Right forelimb (tissue), 1 donor: ENCODE measurements at places on chromosomes 1 and 21.

GRCh38 chr1:168636200-168636599 lies 59.8 kb downstream of the XCL1 start:
- DNase-seq, result no peak

DNA sequence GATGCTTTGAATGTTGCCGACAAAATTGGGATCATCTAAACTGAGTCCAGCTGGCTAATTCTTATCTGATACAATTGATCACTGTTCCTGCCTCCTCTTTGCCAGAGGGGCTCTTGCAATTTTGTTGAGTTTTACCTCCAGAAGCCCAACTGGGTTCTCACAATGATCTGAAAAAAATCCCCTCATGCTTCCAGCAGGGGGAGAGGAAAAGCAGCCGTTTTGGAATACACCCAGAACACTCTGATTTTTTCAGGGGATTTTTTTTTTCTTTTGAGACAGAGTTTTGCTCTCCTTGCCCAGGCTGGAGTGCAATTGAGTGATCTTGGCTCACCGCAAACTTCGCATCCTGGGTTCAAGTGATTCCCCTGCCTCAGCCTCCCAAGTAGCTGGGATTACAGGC lies 13.9 kb upstream of the RERE start:
- DNase-seq, result no peak

DNA sequence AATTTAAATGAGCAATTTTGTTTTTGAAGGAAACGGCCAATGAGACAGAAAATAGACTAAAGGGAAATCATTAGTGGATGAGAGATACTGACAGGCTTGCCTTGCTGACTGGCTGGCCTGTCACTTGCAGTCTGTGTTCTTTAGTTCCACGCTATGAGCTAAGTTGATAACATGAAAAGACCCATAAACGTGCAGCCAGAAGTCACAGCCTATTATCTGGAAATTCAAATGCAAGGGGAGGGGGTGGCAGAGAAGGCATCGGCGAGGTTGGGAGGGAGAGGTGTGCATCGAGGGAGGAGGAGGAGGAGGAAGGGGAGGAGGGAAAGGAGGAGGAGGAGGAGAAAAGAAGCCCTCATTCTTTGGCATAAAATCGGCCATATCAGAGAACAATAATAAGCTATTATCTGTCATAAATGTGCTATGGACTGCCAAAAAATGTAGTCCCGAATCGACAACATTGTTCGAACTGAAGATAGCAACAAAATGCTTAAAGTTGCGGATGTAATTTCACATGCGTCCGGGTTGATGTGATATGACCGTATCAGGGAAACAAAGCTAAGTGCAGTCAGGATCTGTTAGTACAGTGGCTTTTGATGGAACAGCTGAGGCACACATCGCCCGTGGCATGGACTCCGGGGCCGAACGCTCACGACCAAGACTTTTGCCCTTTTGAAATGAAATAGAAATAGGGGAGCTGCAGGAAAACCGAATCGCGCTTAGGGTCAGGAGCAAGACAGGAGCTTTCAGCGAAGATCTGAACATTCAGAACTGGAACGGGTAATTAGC lies 11.6 kb upstream of the BARHL2 start:
- DNase-seq, result no peak

DNA sequence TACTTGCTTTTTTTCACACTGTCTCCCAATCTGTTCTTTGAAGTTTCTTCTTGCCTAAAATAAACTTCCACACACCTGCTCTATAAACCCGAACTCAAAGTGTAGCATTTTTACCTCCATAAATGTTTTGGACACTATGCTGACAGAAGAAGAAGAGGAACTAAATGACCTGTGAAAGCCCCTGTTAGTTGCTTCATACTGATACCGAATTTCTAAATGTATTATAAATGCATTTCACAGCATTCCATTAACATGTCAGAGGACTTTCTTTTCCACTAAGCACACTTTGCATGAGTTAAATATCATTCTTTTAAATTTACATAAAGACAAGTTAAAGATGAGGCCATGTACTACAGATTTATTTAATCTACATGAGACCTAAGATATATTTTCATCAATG lies 281.0 kb downstream of the SMYD3 start:
- DNase-seq, result no peak

- DNase-seq, result no peak
Observed at GRCh38 chr1:16144325-16145029, 11.4 kb downstream of the EPHA2 start.

DNA sequence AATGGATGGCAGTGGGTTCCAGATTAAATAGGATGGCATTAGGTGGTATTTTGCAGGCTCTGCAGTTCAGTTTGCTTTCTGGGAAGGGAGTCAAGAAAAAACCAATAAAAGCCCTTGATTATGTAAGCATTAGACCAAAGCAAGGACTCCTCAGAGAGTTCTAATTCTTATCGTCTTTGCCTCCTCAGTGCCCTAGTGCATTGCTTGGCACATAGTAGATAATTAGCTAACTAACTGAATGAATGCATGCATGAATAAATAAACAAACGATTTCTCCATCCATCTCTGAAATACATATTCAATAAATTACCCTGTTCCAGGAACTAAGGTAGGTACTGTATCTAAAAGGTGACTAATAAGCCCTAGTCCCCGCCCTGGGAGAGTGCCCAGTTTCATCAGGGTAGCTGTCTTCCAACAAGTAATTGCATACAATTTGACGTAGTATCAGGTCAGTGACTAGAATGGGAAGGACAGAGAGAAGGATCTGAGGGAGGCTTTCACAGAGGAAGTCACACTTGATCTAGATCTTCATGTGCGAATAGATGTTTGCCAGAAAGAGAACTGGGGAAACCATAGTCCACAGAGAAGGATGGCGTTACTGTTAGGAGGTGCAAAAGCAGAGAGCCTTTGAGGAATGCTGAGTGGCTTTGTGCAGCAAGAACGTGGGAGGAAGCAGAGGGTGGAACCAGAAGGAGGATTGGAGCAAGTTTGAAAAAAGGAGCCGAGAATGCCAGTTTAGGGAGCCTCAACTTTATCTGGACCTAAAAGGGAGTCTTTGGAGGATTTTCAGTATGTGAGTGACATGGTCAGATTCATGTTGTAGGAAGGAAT lies 111.4 kb downstream of the TBX19 start:
- no peak for DNase-seq

DNA sequence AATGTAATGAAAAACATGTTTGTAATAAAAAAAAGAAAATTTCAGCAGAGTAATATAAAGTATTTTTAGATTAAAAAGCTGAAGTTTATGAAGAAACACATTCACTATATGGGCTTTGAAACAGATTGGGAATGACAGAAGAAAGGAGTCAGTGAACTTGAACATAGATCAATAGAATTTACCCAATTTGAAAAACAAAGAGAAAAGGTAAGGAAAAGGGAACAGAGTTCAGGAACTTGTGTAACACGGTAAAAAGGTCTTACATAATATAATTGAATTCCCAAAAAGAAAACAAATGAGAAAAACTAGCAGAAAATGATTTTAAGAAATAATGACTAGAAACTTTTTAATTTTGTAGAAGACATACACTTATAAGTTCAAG lies 206.8 kb downstream of the KCNT2 start:
- DNase-seq, result no peak

- no peak for DNase-seq
Observed at GRCh38 chr21:25733859-25734653, 648 bp downstream of the ATP5PF start.

DNA sequence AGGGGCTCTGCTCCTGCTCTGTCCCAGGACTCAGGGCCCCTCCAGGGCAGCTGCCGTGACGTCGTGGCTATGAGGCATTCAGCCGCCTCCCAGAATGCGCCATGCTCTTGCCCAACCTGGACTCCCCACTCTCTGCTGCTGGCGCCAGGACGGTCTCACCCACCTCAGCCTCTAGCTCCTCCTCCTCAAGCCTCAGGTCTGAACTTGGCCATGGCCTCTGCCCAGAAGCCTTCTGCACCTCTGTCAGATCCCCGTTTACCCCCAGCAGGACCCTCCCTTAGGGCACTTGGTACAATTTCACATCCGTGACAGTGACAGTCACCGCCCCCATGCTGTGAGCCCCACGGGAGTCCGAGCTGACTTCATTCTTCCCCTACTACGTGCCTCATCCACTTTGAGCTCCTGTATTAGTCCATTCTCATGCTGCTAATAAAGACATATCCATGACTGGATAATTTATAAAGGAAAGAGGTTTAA lies 4.9 kb downstream of the CSTB start:
- no peak for DNase-seq

GRCh38 chr21:9735421-9735961 lies 785.9 kb upstream of the TPTE start:
- DNase-seq, result no peak

DNA sequence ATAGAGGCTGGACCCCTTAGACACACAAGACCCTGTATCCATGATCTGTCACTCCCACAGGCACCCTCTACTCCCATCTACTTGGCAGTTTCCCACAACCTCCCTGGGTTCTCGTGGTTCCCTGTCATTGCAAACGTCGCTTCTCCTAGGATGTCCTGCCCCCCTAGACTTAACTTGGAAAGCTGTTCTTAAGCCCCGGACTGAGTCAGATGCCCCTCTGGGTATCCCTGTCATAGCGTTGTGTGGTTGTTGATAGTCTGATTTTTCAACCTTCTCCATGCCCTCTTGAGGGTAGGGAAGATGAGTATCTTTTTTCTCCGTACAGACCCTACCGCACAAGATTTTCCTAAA lies 11.8 kb downstream of the RCC1 start:
- DNase-seq, result no peak

GRCh38 chr1:161131523-161132409 lies 701 bp downstream of the DEDD start:
- DNase-seq, result no peak

DNA sequence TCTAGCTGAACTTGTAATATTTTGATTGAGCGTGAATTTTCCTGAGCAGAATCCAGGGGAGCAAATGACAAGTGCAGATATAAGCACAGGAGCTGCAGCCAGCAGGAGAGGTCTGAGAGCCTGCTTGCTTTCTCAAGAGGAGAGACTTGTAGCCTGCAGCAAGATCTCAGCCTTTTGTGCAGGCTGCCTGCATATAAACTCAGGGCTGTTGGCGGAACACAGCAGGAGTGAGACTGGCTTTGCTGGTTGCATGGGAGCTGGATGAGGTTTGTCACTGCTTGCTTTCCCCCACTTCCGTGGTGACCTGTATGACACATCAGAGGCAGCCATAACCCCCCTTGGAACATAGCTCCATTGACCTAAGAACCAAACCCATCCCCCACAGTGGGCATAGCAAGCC lies 725.4 kb upstream of the RGS18 start:
- no peak for DNase-seq

- no peak for DNase-seq
Observed at GRCh38 chr1:47727051-47727696, 270.0 kb downstream of the TRABD2B start.

DNA sequence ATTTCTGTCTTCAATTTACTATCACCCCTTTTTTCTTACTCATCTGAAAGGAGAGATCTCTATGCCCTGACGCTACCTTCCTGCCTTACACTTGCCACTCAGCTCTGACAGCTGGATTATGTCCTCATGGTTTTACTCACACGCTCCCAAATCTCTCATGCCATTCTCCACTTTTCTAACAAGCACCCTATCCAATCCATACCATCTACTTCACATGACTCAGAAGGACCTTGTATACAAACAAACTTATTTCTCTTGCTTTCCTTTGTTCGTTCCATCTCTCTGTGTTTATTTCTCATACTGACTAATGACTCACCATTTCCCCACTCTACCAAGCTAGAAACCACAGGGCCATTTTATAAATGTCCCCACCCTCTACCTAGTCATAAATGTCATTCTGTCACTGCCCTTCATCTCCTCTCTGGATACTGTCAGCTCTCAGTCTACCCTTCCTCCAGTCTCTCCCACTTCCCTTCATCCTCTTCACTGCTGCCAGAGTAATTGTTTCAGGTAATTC lies 87.3 kb downstream of the USP24 start:
- DNase-seq, result no peak

DNA sequence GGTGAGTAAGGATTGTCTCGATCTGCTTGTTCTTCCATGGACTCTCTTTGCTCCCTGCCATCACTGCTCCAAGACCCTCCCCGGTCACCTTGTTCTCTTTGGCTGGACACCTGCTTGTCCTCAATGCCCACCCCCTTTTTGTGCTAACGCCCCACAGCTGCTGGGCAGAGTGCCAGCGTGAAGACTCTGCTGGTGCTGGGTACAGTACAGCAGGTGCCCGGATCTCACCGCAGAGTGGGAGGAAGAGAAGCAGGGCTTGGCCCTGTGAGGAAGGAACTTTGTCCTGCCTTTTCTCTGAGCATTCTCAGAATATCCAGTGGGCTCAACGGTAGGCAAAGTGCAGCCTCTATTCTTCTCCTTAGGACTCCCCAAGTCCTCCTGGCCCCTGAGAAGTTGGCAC lies 90.1 kb downstream of the PLXNA2 start:
- no peak for DNase-seq
